H7 (cell line): ENCODE measurements at places on chromosomes 5 and 9. TPM values are rescaled to one million over a fixed set of nuclear protein-coding genes. Genes with fewer than 3 reads are reported as not detected.

The GRXCR2 gene
- not detected in 2 replicates for total RNA-seq

The DDX4 gene
- not detected in 2 replicates for total RNA-seq

The PCDHA5 gene
- total RNA-seq = 0.15 and 0.28 TPM in 2 replicates

The CTNNA1 gene
- total RNA-seq = 352 and 397 TPM in 2 replicates

The SLC45A2 gene
- total RNA-seq = 0.14 TPM in 1 of 2 replicates, not detected in the other
